CD8-positive, alpha-beta memory T cell (primary cell): ENCODE measurements at places on chromosomes 7 and 10. TPM values are rescaled to one million over a fixed set of nuclear protein-coding genes. Genes with fewer than 3 reads are reported as not detected.
A peak's percentile ranks its signal among the peaks of the same experiment; 100 is the strongest.

- DNase-seq: no peak
These were observed 29.8 kb downstream of the MTURN start for GRCh38 chr7:30164567-30164966.

DNA sequence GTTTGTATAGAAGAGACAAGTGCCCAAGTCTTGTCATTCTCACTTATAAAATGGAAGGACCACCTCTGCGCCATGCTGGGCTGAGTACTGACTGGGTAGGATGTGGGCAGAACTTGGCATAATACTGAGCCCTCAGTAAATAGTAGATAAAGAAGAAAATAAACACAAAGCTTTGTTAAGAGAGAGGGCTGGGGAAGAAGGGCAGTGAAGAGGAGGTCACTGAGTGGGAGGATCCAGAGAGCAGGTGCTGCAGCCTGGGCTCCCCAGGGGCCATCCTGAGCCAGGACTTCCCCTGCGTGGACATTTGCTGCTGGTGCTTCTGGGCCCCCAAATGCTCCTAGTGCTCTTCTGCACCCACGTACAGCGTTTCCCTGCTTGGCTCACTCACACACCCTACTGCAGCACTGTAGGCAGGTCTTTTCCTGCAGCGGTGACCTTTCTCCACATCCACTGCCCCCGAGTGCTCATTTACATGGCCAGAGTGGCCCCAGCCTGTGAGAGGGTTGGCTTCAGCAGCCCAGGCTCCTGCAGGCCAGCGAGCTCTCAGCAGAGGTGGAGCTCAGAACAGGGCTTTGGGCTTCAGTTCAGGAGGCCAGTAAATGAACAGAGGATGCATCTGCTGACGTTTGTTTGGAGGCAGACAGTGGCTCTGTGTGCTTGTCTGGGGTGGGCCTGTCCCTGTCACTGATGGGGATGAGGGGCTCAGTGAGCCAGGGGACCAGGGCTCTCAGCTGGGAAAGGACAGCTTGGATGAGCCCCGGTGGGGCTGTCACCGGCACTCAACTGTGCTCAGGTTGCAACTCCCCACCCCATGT is 164.6 kb downstream of the ADARB2 start:
- DNase-seq: no peak

- DNase-seq: no peak
These were observed 83.2 kb upstream of the KIF5B start for GRCh38 chr10:32139223-32140073.

DNA sequence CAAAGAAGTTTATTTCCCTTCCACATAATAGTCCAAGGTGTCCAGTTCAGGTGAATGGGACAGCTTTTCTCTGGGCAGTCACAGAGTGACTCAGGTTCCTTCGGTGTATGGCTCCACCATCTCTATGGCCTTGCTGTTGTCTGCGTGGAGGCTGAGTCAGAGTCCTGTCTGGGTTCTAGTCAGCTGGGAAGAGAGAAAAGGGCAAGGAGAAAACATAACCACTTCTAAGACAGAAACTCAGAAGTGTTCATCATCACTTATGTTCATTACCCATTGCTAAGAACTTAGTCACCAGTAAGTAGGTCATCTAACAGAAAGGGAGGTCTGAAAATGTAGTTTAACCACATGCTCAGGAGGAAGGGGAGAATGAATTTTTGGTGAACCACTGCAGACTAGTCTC is 32.4 kb upstream of the CCDC7 start:
- DNase-seq: no peak

GRCh38 chr10:80471001-80471400 is 16.9 kb downstream of the TSPAN14 start:
- DNase-seq: no peak

DNA sequence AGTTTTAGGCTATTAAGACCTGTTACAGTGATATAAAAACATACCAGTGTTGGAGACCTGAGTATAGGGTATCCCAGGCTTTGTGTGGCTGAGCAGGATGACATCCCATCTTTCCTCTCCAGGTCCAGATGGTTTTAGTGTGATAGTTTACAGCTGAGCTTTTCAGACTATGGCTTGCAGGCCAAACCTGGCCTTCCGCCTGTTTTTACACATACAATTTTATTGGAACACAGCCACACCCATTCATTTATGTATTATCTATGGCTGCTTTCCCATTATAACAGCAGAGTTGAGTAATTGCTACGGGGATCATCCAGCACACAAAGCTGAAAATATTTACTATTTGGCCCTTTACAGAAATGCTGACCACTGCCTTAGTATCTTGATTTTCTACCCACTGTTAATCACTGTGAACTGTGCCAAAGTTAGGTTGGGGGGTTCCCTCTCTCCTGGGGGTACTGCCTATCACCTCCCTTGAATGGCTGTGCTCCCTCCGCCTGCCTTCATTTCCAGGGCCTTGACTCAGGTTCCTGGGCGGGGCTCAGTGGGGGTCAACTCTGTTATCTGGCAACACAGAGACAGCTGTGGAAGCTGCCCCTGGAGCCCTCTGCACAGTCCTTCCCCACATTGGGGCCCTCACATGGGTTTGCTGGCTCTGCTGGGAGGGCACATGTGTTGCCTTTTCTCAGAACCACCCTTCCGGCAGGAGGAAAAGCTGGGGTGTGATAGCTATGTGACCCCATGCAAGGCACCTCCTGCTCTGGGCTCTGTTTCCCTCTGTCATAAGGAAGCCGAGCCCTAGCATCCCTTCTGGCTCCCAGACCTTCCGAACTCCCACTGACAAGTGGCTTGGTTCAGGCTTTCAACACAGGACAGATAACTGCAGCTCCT is 40.3 kb upstream of the SH2D4B start:
- no peak for DNase-seq

- no peak for DNase-seq
These were observed 5.7 kb upstream of the PIP start for GRCh38 chr7:143126146-143126545.

DNA sequence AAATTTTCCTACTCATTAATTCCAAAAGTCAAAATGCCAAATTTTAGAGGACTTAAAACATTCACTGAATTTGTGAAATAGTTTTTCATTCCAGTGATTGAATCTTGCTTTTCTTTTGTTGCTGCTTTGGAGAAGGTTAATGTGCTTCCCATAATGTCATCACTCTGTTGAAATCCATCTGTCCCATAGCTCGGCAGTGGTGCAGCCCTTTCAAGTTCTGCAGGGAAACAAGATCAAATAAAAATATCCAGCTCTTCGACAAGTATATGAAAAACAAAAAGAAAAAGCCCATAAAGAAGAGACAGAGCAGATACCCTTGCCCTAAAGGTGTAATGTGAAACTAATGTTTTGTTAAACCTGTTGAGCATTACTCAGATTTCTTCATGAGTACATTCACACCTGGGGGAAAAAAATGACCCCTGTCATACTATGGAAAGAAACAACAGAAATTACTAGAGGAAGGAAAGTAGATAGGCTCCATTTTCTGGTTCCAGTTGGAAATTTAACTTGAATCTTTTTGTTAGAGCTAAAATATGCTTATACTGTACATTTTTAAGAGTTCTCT is 35.1 kb downstream of the AGR3 start:
- no peak for DNase-seq

- DNase-seq: no peak
These were observed 22.0 kb downstream of the CRPPA start for GRCh38 chr7:16399265-16399831.

The GIMAP5 gene
- 63.9 TPM for total RNA-seq

The SLIT1 gene
- total RNA-seq: not detected

DNA sequence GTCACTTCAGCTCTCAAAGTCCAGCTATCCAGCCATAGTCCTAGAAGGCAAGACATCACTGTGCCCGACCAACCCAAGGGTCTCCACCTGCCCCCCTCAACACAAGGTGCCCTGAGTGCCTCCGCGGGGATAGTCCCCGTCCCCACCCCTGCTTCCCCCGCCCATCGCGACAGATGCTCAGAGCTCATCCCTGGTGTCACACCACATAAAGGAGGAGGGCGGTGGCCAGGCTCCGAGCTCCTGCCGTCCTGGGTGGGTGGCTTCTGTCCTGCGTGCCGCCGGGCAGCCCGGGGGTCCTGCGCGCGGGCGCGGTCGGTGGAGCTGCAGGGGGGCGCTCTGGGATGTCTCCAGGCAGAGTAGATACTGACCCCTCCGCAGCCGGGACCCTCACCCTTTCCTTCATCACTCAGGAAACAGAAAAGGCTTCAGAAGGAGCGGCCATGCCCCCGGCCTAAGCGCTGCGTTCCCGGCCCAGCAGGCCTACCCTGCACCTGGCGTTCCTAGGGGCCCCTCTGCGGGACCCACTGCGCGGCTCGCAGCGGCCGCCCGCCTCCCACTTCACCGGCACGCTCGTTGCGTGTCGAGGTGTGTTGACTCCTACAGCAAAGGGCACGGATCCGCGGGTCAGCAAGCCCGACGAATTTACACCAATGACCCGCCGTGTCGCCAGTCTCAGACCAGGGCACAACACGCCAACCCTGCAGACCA is 53.4 kb downstream of the ALOX5 start:
- DNase-seq: no peak

GRCh38 chr10:17488848-17489247 is 34.5 kb upstream of the ST8SIA6 start:
- DNase-seq: no peak

DNA sequence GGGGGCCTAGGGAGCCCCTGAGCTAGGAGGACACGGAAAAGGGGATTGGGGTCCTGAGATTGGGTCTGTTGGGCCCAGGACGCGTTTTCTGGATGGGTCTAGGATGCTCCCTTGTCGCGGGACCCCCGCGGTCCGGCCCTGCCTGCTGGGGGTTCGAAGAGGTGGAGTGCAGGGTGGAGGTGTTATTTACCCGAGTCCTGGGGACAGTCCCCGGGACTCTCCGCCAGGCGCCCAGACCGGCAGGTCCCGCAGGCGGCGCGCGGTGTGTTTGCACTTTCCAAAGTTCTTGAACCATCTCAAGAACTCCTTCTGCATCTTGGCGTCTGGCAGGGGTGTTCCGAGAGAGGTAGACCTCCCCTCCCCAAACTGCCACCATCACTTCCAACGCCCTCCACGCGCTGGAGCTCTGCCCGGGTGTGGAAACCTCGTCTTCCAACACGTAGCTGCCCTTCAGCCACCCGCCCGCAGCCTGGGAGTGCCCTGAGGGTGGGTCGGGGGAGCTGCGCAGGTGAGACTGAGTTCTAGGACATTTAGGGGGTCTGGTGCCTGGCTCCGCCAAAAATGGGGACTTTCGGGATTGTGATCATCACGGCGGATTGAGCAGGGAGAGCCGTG is 569 bp downstream of the CAV1 start:
- DNase-seq: no peak

DNA sequence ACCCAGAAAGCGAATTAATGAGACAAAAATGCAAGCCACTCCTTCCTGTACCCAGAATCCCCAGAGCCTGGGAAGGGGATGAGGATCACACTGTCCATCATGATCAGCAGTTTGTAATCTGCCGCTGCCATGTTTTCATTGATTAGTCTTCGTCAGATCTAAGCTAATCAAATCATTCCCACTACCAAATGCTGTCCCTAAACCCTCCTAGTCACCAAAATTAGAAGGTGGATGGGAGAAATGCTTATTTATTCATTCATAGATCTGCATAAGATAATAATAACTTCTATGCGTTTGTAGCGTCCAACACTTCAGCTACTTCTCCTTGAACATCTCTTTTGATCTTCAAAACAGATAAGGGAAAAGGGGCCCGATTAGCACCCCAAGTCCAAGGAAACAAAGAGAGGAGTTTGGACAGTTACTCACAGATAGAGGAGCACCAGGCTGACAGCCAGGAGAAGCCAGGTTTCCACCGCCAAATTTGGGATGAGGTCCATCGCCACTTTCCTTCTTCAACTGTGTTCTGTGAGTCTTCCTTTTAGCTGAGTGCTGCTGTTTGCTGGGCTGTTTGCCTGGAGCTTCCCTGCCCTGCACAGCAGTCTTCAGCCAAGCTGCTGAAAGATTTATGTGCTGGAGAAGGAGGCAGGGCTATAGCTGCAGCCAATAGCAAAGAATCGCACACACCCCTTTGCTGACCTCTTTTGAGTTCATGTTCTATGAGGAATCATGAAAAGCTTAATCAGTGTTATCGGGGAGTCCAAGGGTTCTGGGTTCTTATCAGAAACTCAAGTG is at the start of gene CYP3A5:
TSS of gene CYP3A5 (minus strand) at position 597 of the 792 bp plus-strand sequence. CDS start at position 497, 100 bp downstream.
- no peak for DNase-seq

DNA sequence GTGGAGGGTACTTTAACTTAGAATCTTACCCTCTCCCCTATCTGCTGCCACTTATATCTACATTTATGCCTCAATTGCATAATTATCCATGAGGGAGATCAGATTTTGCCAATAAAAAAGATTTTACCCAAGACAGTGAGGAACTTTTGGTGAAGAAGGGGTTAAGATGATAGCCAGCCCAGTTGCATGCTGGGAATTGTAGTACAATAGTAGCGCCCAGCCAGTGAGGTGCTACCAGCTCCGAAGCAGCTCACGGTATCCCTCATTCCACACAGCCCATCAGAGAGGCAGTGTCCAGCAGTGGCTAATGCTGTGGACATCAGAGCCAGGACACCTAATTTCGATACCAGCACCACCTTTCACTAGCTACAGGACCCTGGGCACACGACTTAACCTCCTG is 5.9 kb upstream of the LGI1 start:
- DNase-seq: peak; percentile 4

GRCh38 chr7:131898418-131898817 is 342.0 kb upstream of the PODXL start:
- no peak for DNase-seq

GRCh38 chr10:75859141-75859540 is 427.7 kb downstream of the LRMDA start:
- no peak for DNase-seq

DNA sequence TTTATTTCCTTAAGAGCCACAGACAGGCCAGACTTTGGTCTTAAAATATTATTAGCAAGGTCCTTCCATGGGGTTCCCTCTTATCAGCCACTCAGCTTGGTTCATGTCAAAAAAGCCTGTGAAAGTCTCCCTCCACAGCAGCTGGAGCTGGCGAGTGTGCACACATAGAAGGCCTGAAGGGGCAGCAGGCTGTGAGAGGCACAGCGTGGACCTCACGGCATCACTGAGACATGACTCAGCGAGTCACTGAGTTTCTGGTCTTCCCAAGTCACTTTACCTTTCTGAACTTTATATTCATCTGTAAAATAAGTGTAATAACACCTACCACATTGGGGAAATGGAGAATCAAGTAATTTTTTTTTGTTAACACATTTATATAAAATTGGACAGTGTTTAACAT is 8.7 kb downstream of the TAF3 start:
- DNase-seq: no peak

The ZRANB1 gene
- total RNA-seq: 16.9 TPM

GRCh38 chr7:151046603-151047573 is 1.4 kb upstream of the ASIC3 start:
- no peak for DNase-seq

DNA sequence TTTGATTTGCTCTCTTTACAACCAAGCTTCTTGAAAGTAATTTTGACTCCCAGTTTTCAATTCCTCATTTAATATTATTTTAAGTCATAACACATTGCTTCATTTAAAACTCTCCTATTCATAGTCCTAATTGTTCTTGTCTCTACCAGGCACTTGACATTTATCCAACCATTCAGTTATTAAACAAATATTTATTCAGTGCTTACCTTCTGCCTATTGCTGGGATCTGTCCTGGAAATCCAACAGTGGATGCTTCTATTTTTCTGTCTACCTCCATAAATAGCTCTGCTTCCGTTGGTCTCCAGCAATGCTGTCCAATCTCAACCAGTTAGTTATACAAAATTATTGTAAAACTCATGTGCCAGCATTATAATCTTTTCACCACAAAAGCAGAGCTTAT is 615.1 kb downstream of the ZWINT start:
- DNase-seq: no peak
